ENCODE measurements at places on chromosomes 4 and X. TPM values are rescaled to one million over a fixed set of nuclear protein-coding genes. Genes with fewer than 3 reads are reported as not detected.
A peak's percentile ranks its signal among the peaks of the same experiment; 100 is the strongest.

The CLTRN gene
- total RNA-seq, result 0.28 TPM

The TMEM192 gene
- total RNA-seq, result 19.4 TPM

The DCAF12L1 gene
- not detected for total RNA-seq

DNA sequence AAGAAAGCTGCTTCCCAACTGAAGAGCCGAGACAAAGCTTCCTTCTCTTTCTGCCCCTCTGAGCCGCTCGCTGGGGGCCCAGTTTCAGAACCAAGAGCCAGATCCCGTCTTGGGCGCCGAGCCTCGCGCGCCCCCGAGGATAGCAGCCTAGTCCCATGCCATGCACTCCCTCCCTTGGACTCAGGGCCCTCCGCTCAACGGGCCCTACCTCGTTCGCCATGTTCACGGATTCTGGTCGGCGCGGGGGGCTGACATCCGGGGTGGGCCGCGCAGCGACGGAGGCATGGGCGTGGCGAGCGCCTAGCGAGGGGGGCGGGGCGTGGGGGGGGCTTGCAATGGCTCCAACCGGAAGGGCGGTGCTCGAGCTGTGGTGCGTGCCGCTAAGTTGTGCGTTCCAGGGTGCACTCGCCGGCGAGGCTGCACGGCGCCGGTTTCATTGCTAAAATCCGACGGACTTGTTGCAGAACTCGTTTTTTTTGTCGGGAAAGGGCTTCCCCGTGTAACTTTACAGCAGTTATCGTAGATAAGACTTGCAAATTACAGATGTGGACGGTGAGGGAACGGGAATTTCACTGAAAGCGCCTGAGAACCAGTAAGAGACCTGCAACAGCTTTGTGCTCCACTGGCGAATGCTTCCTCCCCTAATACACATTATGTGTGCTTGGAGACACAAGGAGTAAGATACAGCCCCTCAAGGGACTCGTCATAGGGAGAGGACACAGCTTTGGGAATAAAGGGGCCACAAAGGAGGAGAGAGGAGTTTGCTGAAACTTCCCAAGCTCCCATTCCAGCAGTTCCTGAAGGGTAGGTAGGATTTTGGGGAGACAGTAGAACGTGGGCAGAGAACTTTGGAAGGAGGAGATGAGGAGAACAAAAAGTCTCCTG, at the start of gene ADH5:
TSS of gene ADH5 (minus strand) at position 308 of the 885 bp plus-strand sequence. CDS start at position 220, 88 bp downstream.
- peak; percentile 93 for DNase-seq

DNA sequence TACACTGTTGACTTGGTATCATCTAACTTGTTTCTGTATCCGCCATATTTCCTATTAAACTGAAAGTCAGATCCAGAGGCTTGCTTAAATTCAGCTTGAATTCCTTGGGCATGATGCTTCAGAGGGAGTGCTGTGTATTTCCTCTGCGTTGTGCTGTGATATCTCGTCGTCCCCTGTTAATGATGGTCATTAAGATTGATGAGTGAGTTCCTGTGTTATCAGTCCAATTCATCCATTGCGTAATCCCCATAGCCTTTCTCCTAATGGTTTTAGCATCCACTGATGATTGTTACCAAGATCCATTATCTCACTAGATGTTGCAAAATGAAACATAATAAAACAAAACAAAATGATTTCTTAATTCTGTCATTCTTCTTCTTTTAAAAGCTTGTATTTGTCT, 31.3 kb upstream of the CHM start:
- DNase-seq, result no peak

- no peak for DNase-seq
Observed at GRCh38 chr4:172480471-172480870, 667.3 kb downstream of the GALNTL6 start.

- no peak for DNase-seq
Observed at GRCh38 chr4:24765376-24765988, 29.9 kb upstream of the SOD3 start.

DNA sequence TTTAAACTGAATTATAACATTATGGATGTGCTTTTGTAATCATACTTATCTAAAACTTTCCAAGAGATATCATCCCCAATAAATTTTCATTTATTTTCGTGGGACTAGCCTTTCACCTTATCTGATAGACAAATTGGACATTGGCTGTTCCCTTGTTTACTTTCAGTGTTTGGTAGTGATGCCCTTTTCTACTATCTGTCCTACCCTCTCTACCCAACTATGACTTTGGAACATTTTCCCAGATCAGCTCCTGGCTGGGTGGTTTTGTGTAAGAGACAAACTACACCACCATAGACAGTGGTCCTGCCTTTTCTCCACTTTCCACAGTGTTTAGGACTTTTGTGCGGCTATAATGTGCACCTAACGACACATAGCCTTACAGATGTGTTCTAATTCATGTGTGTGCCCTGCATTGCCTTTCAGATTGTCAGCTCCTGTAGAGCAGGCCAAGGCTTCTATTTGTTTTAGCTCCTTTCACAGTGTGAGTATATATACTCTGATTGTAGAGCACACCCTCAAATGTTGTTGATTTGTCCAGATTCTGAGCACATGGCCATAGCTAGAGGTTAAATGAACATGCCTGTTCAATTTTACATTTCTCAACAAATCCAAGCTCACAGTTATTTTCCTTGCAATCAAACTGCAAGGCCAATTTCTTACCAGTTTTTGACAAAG, 63.0 kb upstream of the TRPC5OS start:
- no peak for DNase-seq

- DNase-seq, result no peak
Observed at GRCh38 chrX:117002981-117003380, 540.2 kb upstream of the CT83 start.

DNA sequence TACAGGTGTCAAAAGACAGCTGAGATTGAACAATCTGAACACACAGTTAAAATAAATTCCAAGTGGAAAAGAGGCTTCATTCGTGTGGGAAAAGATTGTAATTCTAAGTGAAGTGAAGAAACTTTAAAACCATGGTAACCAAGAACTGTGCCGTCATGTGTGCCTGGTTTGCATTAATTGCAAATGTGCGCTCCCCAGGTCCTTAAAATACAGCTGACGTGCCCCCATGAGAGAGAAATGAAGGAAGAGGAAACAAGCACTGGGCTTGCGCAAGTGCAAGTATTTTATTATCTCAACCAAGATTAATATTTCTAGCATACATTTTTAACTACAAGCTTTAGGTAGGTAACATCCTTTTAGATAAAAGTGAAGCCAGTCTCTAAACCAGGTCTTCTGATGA, 92.5 kb downstream of the PARM1 start:
- DNase-seq, result no peak
